ENCODE measurements at places on chromosomes 2 and 18. TPM values are rescaled to one million over a fixed set of nuclear protein-coding genes. Genes with fewer than 3 reads are reported as not detected.
A peak's percentile ranks its signal among the peaks of the same experiment; 100 is the strongest.

DNA sequence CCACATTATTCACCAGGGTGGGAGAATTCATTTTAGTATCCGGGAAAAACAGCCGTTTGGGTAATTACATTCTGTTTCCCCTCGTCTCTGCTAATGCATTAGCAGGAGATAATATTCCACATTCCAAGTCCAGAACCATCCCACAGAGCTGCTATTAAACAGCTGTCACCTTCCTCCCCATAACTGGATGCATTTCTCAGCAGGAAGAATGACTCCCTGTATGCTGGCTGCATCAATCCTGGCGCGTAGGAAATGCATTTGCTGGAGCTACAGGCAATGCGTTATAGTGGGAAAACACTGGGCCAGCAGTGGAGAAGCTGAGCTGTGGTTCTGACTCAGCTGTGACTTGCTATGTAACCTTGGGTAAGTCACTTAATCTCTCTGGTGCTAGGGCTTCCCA lies 246.0 kb downstream of the CLIP4 start:
- no peak for DNase-seq

GRCh38 chr2:111135910-111136297 lies 15.2 kb downstream of the BCL2L11 start:
- no peak for DNase-seq

- DNase-seq: no peak
These were observed 27.2 kb upstream of the DOCK10 start for GRCh38 chr2:225069477-225069876.

The SP140 gene
- total RNA-seq: 142 TPM

The PSMA8 gene
- 0.82 TPM for total RNA-seq

GRCh38 chr2:66443979-66444861 lies 9.3 kb downstream of the MEIS1 start:
- DNase-seq: no peak

- peak; percentile 35 for DNase-seq
These were observed 95.6 kb downstream of the NDUFA10 start for GRCh38 chr2:239929504-239929903.

DNA sequence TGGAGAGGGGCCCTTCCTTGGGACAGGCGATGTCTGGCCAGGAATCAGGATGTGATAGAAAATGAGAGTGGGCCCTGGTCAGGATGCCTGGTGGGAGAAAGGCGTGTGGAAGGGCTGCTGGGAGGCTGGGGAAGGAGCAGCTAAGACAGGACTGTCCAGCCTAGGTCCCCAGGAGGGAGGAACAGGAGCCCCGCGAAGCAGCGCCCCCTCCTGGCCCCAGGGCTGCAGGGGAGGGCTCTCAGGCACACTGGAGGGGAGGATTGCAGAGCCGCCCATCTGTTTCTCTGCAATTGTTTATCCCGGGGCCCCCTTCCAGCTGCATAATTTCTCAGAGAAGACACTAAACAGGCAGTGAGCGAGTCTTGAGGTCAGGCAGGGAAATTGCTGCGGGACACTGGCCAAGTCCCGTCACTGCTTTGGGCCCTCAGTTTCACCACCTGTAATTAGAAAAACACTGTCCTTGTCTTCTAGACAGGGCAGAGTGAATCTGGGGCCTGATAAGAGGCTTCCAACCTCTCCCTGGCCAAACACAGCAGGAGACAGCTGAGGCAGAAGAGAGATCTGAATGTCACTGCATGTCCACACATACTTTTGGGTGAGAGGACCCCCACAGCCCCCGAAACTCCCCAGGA lies 3.9 kb upstream of the NPPC start:
- peak; percentile 42 for DNase-seq

DNA sequence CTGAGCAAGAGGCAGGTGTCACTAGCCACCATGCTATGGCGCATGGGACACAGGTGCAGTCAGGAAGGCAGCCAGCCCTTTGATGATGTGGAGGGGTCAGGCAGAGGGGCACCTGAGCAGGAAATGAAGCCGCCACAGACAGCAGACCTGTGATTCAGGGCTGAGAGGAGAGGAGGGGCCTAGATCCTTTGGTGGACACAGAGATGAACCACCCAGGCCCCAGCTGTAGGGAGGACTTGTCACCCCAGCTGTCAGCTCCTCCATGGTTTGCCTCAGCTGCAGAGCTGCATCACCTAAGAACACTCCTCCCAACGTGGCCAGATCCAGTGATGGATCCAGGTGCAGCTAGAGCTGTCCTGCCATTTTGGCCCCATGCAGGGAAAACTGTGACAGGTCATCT lies 11.6 kb downstream of the ASB18 start:
- DNase-seq: no peak

GRCh38 chr2:240991378-240992263 lies 6.8 kb upstream of the SNED1 start:
- DNase-seq: no peak

The VAPA gene
- 134 TPM for total RNA-seq

GRCh38 chr2:144074450-144074849 lies 445.5 kb downstream of the ZEB2 start:
- DNase-seq: no peak

DNA sequence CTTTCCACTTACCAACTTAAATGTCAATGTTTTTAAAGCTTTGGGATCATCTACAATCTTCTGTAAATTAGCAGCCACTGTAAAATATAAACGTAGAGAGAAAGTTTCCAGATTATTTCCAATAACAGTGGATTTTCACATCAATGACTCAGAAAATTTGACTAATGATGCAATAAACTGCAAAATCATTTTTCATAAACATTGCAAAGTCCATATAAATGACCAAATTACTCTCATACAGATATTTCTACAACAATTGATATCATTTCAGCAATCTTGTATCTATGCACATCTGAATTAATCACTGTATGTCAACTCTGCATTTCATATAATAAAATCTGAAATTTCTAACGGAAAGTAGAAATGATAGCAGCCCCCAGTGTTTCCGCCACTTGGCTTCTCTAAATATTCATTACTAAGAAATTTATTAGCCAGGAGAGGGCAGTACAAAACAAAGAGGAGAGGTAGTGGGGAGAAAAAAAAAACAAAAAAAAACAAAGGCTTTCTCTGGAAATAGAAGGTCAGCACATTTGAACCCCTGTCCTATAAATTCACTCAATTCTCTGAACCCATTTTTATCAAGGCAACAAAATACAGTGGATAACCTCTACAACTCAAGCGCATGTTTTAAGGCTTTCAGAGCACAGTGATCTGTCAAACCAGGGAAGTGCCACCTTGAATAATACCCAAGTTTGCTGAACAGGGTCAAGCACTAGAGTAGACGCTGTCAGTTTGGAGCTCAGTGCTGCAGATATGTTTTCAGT lies 282.6 kb downstream of the STK39 start:
- DNase-seq: no peak

DNA sequence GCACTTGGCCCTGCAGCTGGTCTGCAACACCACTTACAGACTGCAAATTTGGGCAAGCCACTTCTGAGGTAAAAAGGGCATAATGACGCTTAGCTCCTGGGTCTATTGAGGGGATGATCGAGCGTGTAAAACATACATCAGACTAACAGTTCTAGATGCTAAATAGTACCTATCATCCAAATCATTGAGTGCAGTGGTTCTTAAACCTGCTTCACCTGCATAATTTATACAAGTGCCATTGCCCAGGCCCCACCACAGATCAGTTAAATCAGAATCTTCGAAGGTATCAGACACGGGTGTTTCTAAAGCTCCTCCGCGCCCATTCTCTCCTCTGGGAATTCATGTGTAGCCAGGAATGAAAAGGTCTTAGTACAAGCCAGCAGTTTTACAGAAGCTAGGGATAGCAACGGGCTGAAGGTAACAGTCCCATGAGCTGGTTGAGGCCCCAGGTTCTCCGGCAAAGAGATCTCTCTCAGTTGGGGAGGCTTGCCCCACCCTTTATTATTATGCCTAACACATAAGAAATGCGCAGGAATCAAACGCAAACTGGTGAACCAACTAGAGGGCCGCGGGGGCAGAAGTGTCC lies 737 bp upstream of the RNF181 start:
- no peak for DNase-seq

- no peak for DNase-seq
These were observed 117.2 kb downstream of the GATA6 start for GRCh38 chr18:22286585-22286984.

DNA sequence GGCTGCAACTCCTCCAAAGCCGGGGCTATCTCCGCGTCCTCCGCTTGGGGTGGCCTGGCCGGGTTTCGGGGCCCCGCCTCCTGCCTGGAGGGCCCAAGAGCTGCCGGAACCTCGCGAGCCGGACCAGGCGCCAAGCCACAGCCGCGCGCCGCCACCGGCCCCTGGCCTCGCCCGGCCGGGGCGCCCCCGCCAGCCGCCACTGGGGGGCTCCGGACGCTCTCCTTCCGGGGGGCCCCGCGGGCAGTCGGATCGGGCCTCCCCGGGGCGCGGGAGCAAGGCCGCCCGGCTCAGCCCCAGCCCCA lies 17.4 kb upstream of the HAAO start:
- DNase-seq: peak; percentile 83

The TRIM43 gene
- total RNA-seq: not detected

DNA sequence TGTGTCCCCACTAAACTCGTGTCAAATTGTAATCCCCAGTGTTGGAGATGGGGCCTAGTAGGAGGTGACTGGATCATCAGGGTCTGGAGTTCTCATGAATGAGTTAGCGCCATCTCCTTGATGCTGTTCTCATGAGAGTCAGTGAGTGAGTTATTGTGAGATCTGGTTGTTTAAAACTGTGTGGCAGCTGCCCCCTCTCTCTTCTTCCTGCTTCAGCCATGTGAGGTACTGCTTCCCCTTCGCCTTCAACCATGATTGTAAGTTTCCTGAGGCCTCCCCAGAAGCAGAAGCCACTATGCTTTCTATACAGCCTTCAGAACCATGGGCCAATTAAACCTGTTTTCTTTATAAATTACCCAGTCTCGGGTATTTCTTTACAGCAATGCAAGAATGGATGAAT lies 50.4 kb downstream of the AP1S3 start:
- DNase-seq: no peak

DNA sequence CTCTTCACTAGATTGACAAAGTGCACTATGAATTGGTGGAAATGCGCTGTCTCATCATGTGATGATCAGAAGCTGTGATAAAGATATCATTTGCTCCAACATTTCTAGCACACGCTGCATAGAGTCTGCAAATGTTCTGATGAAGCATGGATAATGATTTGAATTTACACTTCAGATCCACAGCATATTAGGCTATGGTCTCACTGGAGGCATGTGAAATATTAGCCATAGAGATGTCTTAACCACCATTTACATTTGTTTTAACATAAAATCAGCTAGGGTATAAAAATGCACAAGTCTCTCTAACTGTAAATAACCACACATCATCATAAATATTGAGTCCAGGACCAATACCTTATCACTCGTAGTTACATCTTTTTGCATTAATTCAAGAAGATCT lies 616.5 kb downstream of the NRXN1 start:
- DNase-seq: no peak

- no peak for DNase-seq
These were observed 2.8 kb downstream of the NCKAP1 start for GRCh38 chr2:183035298-183035953.

- no peak for DNase-seq
These were observed 487.4 kb downstream of the ADCYAP1 start for GRCh38 chr18:1392046-1392445.

- DNase-seq: no peak
These were observed 62.6 kb downstream of the MOGAT1 start for GRCh38 chr2:222733846-222734702.

- no peak for DNase-seq
These were observed 55.9 kb upstream of the SLC38A11 start for GRCh38 chr2:165011199-165011598.

DNA sequence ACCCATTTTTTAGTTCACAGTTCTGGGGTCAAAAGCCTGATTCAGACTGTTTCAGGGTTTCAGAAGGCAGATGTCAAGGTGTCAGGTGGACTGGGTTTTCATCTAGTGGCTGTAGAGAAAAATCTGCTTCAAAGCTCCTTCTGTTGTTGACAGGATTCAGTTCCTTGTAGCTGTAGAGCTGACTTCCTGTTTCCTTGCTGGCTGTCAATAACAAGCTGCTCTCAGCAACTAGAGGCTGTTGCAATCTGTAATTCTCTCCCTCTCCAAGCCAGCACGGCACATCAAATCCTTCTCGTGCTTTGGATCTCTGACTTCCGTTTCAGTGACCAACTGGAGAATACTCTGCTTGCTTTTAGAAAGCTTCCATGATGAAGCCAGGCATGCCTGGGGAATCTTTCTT lies 179.4 kb downstream of the DOK6 start:
- DNase-seq: no peak

GRCh38 chr2:38267270-38267925 lies 109.7 kb downstream of the ATL2 start:
- DNase-seq: peak; percentile 14

- DNase-seq: no peak
These were observed 253.3 kb downstream of the EXOC6B start for GRCh38 chr2:72572501-72572900.

- no peak for DNase-seq
These were observed 46.4 kb downstream of the ABCG8 start for GRCh38 chr2:43885132-43885632.

The DRC1 gene
- not detected for total RNA-seq

The CDH19 gene
- not detected for total RNA-seq

The LONRF2 gene
- total RNA-seq: 0.21 TPM

The TMEM200C gene
- total RNA-seq: not detected

- no peak for DNase-seq
These were observed 21.8 kb downstream of the FZD5 start for GRCh38 chr2:207747653-207748560.

The ERFE gene
- total RNA-seq: not detected

The PSTPIP2 gene
- 4.1 TPM for total RNA-seq

- DNase-seq: no peak
These were observed 38.2 kb downstream of the EFEMP1 start for GRCh38 chr2:55885127-55885943.

- peak; percentile 57 for DNase-seq
These were observed 62.6 kb upstream of the ZNF397 start for GRCh38 chr18:35178260-35178659.

GRCh38 chr2:161625996-161626395 lies 1.8 kb downstream of the SLC4A10 start:
- no peak for DNase-seq

DNA sequence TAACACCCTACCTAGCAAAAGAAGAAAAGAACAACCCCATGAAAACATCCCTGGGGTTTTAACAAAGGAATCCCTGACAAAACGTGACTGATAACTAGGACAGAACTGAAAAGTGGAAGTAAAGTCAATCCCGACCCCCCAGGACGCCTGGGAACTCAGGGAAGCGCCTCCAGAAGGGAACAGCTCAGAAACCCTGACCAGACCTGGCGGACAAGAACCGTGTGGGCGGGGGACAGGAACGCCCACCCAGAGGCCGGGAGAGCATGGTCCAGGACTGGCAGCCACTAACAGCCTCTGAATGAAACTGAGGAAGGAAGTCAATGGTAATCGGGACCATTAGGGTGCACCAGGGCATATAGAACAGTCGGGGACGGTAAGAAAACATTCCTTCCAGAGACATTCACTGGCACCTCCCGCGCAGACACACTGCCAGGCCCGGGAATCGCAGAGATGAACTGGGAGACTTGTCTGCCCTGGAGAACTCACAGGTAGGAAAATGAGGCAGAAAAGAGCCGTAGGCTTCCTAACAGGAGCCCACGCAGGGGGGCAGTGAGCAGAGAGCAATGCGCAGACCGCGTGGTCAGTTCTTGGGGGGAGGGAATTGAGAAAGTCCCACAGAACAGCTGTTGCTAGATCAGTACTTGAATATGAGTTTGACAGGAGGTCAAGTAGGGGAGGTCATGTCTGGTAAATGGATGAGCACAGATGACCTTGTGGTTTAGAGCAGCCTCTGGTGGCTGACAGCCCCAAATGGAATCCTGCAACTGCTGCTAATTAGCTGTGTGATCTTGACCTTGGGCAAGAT lies 1.3 kb upstream of the TBC1D8 start:
- DNase-seq: no peak

GRCh38 chr2:98050070-98050469 lies 36.9 kb upstream of the VWA3B start:
- no peak for DNase-seq

GRCh38 chr18:3717376-3718025 lies 267.5 kb downstream of the TGIF1 start:
- DNase-seq: no peak

The SERPINB11 gene
- not detected for total RNA-seq
